ENCODE measurements at places on chromosomes 5 and 9.
A peak's percentile ranks its signal among the peaks of the same experiment; 100 is the strongest.

DNA sequence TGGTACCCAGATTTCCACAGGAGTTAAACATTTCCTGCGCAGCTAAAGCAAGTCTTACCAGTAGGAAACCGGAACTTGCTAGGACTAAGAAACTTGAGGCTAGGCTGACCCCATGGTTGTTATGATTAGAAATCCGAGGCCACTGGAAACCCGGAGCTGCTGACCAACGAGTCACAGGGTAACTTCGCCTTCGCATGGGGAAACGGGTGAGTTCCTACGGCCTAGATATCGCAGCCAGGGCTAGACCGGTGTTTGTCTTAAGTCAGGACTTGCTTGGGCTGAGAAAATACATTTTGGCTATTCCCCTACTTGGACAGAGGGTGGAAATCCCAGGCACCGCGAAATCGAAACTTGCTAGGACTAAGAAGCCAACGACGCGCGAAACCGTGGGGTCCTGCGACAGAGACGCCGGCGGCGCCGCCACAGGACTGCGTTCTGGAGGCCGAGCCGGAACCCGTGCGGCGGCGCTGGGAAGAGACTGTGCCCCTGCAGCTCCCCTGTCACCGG is 1.6 kb upstream of the ANXA2R start:
- DNase-seq = peak; percentile 56

- DNase-seq = no peak
Measured at GRCh38 chr5:172722327-172722815, 48.6 kb downstream of the DUSP1 start.

- DNase-seq = no peak
Measured at GRCh38 chr5:80990971-80991370, 30.8 kb downstream of the RASGRF2 start.

DNA sequence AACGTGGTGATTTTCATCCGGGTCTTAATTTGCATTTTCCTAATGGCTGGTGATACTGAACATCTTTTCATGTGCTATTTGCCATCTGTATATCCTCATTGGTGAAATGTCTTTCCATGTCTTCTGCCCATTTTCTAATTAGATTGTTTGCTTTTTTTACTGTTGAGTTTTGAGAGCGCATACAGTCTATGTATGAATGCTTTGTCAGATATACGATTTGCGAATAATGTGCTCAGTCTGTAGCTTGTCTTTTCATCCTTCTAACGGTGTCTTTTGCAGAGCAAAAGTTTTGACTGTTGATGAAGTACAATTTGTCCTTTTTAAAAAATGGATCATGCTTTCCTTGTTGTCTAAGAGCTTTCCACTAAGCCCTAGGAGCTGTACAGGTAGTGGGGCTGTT is 143.0 kb downstream of the RGS3 start:
- DNase-seq = no peak

GRCh38 chr9:98341157-98342097 is 86.0 kb upstream of the TBC1D2 start:
- no peak for DNase-seq

GRCh38 chr5:53819482-53819881 is 259.0 kb downstream of the NDUFS4 start:
- DNase-seq = no peak

- no peak for DNase-seq
Measured at GRCh38 chr5:42495914-42496313, 72.7 kb downstream of the GHR start.

DNA sequence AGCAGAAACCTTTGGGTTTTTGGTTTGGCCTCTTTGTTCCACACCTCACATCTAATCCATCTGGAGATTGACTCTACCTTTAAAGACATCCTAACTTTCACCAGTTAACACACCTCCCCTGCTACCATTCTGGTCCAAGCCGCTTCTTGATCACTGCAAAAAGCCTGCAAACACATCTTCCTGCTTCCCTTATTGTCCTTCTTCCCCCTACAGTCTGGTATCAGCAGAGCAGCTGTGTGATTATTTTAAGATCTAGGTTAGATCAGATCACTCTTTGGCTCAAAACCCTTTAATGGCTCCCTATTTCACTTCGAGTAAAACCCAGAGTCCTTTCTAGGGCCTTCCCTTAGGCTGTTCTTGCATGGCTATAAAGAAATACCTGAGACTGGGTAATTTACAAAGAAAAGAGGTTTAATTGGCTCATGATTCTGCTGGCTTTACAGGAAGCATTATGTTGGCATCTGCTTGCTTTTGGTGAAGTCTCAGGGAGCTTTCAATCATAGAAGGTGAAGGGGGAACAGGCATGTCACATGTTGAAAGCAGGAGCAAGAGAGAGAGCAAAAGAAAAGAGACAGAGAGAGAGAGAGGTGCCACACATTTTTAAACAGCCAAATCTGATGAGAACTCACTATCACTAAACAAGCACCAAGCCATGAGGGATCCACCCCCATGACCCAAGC is 1.5 kb upstream of the TEX10 start:
- no peak for DNase-seq

- DNase-seq = no peak
Measured at GRCh38 chr5:116559673-116560164, 14.9 kb downstream of the SEMA6A start.

DNA sequence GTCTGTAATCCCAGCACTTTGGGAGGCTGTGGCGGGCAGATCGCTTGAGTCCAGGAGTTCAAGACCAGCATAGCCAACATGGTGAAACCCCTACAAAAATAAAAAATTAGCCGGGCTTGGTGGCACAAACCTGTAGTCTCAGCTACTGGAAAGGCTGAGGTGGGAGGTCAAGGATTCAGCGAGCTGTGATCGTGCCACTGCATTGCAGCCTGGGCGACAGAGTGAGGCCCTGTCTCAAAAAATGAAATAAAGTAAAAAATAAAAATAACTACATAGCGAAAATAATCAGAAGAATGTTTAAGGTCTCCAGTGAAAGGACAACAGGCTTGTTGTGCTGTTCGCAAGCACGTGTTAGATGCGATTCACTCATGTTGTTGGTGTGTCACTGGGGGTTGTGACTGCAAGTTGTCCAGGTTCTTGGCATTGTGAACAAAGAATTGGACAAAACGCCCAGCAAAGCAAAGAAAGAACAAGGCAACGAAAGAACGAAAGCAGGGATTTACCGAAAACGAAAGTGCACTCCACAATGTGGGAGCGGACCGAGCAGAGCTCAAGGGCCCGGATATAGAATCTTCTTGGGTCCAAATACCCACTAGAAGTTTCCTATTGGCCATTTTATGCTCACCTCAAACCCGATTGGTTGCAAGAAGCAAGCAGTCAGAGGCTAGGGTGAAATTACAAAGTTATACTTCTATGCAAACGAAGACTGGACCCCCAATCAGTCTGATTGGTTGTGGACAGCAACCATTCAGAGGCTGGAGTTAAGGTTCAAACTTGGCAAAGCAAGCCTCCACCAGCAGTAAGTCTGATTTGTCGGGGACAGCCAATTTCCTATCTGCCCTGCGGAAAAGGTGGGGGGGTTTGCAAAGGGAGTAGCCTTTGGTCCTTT is 844 bp upstream of the MCCC2 start:
- peak; percentile 25 for DNase-seq

- DNase-seq = no peak
Measured at GRCh38 chr9:21967702-21968101, 26.5 kb downstream of the CDKN2A start.

DNA sequence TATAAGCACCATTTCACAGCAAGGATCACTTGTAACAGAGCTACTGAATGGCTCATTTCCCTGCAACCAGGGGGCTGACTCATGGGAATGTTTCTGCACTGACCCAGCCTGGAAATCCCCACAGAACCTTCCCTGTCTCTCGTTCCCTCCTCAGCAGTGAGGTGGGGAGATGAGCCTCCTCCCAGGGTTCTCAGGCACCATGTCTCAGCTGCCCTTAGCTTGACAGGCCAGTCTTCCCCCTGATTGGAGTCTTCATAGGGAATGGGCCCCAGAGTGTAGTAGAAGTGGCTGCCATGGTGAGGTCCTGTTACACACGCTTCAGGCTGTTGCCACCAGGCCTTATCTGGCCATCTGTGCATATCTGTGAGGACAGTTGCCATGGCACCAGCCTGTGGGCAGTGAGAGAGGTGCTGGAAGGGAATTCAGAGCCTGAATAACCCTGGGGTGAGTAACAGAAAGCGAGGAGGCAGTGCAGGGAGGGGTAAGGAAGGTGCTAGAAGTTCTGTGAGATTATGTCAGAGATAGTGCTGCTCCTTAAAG is 324.4 kb downstream of the ENC1 start:
- no peak for DNase-seq

GRCh38 chr9:94042516-94043360 is 41.5 kb upstream of the PTPDC1 start:
- no peak for DNase-seq

GRCh38 chr5:124416627-124417026 is 329.8 kb downstream of the ZNF608 start:
- DNase-seq = no peak

DNA sequence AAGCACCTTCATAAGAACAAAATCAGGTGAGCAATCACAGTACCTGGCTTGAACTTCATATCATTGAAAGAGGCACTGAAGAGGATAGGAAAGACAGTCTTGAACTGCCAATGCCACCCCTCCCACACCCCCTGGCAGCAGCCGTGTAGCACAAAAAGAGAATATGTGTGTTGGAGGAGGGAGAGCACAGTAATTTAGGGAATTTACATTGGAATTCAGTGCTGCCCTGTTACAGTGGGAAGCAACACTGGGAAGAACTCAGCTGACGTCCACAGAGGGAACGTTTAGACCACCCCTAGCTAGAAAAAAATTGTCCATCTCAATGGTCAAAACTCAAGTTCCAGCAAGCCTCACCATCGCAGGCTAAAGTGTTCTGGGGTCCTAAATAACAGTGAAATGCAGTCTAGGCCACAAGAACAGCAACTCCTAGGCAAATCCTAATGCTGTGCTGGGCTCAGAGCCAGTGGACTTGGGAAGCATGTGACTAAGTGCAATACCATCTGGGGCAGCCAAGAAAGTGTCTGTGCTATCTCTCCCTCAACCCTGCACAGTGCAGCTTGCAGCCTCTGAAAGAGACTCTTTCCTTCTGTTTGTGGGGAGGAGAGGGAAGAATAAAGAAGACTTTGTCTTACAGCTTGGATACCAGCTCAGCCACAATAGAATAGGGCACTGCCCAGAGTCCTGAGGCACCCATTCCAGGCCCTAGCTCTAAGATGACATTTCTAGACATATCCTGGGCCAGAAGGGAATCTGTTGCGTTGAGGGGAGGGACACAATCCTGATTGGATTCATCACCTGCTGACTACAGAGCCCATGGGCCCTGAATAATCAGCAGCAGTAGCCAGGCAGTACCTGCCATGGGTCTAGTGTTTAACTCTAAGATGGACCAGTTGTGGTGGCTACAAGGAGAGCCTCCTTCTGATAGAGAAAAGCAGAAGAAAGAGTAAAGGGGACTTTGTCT is 62.1 kb upstream of the VLDLR start:
- DNase-seq = peak; percentile 86

DNA sequence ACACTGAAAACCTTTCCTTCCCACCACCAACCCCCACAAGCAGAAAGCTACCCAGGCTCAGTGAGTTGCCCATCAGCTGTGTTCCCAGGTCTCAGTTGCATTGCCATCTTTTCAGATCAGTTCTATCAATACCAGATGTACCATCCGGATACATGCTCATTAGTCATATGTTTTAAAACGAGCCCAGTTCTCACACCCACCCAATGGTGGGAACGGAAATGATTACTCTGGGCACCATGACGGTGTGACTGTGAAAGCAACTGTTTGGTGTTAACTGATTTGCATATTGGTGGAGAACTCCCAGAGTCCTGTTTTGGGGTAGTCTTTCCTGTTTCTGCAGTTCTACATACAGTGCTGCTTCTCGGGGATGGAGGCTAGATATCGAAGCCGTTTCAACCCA is 212.3 kb downstream of the TRIM36 start:
- no peak for DNase-seq

- peak; percentile 83 for DNase-seq
Measured at GRCh38 chr9:99259231-99259918, 37.3 kb downstream of the SEC61B start.

DNA sequence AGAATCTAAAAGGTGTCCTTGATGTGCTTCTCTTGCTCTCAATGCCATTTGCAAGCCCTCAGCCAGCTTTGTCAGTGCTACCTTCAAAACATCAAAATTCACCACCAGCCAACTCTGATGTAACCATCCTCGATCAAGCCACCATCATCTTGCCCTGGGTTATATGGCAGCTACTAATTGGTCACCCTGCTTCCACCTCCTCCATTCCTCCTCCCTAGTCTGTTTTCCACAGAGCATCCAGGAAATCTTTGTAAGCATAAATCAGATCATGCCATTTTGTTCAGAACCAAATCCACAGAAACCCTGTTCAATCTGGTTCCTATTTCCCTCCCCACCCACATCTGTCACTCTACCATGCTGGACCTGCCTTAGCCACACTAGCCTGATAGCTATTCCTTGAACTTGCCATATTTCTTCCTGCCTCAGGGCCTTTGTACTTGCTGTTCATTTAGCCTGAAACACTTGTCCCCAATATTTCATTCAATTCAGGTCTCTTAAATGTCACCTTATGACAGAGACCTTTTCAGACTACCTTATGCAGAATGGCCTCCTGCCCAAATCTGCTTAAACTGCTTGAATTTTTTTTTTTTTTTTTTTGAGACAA is 1.9 kb upstream of the B4GALT1 start:
- DNase-seq = no peak

DNA sequence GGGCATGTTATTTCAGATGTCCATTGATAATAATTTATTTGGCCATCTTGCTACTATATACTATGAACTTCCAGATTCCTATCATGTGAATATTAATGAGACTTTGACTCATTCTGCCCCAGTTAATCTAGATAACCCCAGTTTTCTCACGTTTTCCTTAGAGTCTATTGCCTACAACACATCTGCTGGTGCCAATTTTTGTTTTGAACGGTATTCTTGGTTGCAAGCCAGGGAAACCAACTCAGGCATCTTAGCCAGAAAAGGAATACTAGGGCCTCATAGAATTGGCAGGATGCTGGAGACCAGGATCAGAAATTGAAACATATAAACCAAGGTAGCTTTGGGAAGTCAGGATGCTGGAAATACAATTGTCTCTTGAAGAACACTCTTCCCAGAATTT is 28.0 kb upstream of the NPR3 start:
- no peak for DNase-seq

DNA sequence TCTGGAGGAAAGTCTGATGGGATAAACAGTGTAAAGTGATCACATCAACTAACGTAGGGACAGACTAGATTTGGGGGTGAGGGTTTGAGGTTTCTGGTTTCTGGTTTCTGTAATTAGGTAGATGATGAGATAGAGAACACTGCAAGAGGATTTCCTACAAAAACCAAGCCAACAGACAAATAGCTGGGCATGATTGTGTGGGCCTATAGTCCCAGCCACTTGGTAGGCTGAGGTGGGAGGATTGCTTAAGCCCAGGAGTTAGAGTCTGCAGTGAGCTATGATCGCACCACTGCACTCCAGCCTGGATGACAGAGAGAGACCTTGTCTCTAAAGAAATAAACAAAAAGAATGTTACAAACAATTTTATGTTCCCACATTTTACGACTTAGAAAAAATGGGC is 34.4 kb upstream of the RNU6ATAC start:
- no peak for DNase-seq
